ENCODE measurements at places on chromosomes 4 and X.

DNA sequence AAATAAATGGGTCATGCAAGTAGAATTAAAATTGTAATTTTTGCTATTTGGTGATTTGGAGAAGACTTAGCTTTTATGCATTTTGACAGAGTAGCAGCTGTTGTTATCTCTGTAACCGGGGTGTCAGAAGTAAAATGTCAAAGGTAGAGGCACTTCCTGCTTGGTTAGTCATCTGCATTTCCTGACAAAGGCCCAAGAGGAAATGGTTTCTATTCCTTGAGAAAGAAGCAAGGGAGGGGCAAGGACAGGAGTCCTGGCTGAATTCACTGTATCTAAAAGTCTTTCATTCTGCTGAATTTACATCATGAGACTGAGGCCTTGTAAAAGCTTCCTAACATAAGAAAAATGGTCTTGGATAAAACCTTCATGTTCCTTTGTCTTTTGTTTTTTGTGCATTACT, 550.9 kb upstream of the BOD1L1 start:
- DNase-seq: no peak

- DNase-seq: no peak
Measured at GRCh38 chrX:48827654-48827968, 1.3 kb downstream of the ERAS start.

DNA sequence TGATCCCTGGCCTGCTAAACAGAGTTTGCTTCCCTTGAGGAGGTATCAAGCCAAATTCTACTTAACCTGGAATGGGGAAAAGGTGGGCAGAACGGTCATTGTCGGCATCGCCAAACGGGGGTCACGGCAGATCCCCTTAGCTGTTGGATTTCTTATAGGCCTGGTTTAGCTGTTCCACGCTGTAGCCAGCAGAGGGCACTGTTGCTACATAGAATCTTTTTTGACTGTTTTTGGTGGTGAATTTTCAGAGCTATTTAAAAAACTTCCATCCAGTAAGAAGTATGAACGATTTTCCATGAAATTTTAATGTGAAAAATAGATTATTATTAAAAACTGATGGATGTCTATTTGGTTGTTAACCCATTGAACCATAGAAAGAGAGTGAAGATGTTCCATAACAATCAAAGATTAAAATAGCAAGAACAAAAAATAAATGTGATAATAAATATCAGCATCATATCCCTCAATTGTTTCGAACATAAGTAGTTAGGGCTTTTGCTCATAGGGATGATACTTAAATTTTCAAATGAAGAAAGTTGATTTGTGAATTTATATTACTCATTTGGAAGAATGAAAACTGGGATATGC, 56.6 kb downstream of the LINC00632 start:
- DNase-seq: no peak

- DNase-seq: no peak
Measured at GRCh38 chr4:88706574-88706973, 8.9 kb upstream of the NAP1L5 start.

DNA sequence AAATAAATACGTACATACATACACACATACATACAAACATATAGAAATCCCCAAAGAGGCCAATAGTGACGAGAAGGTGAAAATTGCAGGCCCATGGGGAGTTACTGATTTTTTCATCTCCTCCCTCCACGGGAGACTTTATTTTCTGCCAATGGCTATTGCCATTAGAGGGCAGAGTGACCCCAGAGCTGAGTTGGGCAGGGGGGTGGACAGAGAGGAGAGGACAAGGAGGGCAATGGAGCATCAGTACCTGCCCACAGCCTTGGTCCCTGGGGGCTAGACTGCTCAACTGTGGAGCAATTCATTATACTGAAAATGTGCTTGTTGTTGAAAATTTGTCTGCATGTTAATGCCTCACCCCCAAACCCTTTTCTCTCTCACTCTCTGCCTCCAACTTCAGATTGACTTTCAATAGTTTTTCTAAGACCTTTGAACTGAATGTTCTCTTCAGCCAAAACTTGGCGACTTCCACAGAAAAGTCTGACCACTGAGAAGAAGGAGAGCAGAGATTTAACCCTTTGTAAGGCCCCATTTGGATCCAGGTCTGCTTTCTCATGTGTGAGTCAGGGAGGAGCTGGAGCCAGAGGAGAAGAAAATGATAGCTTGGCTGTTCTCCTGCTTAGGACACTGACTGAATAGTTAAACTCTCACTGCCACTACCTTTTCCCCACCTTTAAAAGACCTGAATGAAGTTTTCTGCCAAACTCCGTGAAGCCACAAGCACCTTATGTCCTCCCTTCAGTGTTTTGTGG, 180.7 kb downstream of the AR start:
- no peak for DNase-seq

GRCh38 chr4:109690690-109691410, 12.4 kb downstream of the CASP6 start:
- DNase-seq: no peak
